ENCODE measurements at places on chromosomes 16 and 17. TPM values are rescaled to one million over a fixed set of nuclear protein-coding genes. Genes with fewer than 3 reads are reported as not detected.

Gene ACSM2A
- not detected for total RNA-seq

Gene SLC5A11
- not detected for total RNA-seq

Gene NPIPA2
- total RNA-seq, result 0.58 TPM

Gene FBXW10
- total RNA-seq, result not detected

Gene TBC1D3I
- not detected for total RNA-seq

Gene NF1
- total RNA-seq, result 18.0 TPM

Gene KRT9
- total RNA-seq, result not detected

Gene SRCIN1
- not detected for total RNA-seq

Measured in pericardium fibroblast (primary cell).